ENCODE measurements at places on chromosomes 3 and 15.

- no peak for DNase-seq
Measured at GRCh38 chr15:90924375-90924774, 8.0 kb downstream of the HDDC3 start.

DNA sequence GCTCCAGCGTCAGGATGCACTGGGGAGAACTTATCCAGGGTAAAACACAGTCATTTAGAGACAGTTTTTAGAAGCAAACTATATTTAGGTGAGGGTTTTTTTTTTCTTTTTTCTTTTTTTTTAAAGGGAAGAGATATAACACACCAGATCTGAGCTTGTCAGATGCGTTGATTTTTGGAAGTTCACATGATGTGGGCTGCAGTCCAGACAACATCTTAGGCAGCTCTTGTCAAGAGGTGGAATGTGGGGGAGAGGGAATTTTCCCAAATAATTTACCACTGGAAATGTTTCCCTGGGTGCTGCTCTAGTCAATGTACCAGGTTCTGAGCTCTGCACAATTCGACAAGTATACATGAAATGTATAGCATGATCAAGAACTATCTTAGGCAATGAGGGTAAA lies 93.3 kb downstream of the OXNAD1 start:
- no peak for DNase-seq

DNA sequence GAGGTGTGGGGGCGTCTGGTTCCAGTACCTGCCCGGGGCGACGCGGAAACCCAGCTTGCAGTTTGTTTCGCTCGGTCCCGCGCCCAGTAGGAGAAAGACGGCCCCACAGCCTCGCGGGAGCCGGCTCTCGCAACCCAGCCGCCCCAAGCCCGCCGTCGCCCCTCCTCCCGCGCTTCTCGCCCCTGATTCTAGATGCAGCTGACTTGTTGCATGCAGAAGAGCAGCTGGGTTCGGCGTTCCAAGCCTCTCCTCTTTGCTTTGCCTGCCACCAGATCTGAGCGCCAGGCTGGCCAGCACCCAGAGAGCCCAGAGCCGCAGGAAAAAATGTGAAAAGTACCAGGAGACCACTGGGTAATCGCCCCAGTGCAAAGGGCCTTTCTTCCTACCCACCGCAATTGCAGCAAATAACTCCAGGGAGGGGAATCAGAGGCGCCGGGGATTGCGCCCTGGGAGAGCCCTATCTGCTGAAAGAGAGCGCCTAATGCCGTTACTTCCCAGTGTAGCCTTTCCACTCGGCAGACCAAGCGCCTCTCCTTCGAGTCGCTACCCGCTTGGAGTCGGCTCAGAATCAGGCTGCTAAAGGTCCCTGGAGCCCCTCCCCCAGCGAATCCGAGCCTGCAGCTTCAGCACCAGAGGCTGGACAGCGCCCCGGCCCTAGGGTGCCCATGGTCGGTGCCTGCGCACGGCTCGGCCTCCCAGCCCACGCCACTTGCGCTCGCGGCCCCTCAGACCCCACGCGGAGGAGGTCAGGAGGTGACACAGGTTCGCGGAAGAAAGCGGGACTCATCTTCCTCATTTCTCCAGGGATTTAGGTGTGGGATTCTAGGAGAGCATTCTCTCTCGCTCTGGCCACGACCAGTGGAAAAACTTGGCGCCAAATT lies 15.7 kb upstream of the AEN start:
- no peak for DNase-seq

GRCh38 chr3:72033666-72034428 lies 248.9 kb upstream of the PROK2 start:
- DNase-seq = peak; percentile 87

- no peak for DNase-seq
Measured at GRCh38 chr3:18092726-18093125, 332.4 kb downstream of the SATB1 start.

- DNase-seq = no peak
Measured at GRCh38 chr3:107604057-107604822, 81.5 kb downstream of the BBX start.

Data from inflammatory macrophage (primary cell).